ENCODE measurements at places on chromosomes 5 and 9.

DNA sequence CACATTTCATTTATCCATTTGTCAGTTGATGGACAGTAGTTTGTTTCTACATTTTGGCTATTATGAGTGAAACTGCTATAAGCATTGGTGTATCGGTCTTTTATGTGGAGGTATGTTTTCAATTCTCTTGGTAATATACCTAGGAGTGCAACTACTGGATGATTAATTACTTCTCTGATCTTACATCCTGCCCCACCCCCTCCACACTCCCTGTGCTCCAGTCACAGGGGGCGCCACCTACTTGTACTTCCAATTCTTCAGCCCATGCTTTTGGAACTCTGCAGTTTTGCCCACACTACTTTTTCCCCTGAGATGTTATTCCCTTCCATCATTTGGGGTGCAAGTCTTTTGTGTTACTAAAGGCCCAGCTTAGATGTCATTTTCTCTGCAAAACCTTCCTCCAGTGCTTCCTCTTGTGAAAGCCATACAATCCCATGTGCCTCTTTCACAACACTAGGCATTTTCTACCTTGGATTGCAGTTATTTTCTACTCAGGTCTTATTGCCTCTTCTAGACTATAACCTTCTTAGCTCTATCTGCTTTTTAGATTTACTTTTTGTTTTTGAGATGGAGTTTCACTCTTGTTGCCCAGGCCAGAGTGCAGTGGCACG, 42.1 kb downstream of the SEC61B start:
- ATAC-seq: no peak

- ATAC-seq: no peak
Observed at GRCh38 chr9:99140685-99141314, 35.9 kb downstream of the TGFBR1 start.

- ATAC-seq: no peak
Observed at GRCh38 chr5:87105577-87105976, 162.1 kb upstream of the RASA1 start.

- no peak for ATAC-seq
Observed at GRCh38 chr9:120486347-120486746, 93.6 kb downstream of the CDK5RAP2 start.

DNA sequence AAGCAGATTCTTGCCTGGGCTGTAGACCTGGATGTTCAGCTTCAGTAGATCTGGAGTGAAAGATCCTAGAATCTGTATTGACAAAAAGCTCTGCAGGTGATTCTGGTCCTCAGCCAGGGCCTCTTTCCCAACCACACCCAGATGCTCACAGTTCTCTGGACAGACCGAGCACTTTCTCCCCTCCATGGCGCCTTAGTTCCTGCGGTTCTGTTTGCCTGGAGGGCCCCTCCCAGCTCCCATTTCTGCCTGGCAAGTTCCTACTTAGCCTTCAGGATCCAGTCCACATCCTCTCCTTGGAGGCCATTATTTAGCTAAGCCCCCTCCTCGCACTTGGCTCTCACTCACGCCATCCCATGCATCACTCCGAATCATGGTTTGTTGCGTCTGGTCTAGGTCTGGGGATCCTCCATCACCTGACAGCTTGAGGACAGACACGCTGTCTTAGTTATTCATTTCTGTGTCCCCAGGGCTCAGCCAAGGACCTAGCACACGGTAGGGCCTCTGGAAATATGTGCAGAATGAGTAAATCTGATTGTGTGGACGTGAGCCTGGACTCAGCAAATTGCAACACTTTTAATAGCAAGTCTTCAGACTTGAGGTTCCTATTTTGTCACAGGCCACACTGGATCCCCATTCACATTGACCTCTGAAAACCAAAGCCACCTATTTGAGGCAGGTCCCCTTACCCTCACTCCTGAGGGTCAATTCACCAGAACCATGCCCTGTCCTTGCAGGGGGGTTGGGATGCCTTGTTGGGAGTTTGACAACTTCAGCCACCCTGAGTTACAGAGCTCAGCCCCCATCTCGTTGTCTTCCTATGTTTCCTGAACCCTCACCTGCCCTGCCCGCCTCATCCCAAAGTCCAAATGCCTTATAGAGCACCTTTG, 50.7 kb downstream of the COL15A1 start:
- ATAC-seq: no peak

- ATAC-seq: no peak
Observed at GRCh38 chr5:174344335-174344734, 298.8 kb downstream of the NSG2 start.

DNA sequence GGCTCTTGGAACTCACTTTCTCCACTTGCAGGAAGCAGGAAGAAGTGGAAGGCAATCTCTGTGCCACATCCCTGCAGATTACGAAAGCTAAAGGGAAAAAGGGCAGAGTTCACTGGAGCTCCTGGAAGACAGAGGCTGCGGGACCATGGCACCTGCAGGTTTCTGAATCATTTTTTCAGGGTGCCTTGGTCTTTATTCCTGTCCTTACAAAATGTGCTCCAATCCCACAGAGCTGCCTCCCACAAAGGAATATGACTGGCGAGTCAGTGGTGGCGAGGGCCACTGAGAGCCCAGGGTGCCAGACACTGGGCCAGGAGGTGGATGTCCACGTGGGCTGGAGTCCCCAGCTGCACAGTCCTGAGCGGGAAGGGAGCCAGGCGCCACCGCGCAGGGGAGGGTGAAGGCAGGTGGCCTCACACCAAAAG, 183.0 kb downstream of the FANCC start:
- no peak for ATAC-seq

DNA sequence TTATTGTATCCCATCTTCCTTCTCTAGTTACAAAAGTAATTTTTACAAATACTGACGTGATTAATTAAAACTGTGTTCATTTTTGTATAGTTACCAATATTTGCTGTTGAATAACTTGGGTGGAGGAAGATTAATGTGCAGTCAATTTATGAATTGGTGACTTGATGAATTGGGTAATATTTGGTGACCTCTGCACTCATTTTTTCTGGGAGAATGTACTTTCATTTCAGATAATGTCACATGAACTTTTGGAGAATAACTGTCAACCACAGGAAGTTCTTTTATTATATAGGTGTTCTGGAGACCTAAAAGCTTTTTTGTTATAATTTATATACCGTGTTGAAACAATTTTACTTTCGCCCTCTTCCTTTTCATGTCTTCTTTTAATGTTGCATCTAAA, 26.4 kb upstream of the FKTN start:
- ATAC-seq: no peak

- ATAC-seq: no peak
Observed at GRCh38 chr5:98402130-98402529, 371.3 kb upstream of the RGMB start.

DNA sequence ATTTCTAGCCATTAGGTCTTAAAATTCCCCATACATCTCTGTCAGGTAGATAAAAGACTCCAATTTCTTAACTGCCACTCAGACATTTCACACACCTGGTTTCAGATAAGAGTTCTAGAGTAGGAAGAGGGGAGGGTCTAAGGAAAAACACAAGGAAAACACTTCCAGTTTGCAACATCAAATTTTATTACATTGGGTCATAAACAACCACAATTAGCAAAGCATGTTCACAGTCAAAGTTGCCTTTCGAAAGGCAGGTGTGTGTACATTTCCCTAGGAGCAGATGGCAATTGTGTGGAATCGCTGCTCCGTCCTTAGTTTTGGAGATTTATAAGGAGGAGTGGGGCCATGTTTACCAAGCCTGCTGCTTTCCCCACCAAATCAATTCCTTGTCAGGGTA, 120.8 kb downstream of the DMRT2 start:
- ATAC-seq: no peak

DNA sequence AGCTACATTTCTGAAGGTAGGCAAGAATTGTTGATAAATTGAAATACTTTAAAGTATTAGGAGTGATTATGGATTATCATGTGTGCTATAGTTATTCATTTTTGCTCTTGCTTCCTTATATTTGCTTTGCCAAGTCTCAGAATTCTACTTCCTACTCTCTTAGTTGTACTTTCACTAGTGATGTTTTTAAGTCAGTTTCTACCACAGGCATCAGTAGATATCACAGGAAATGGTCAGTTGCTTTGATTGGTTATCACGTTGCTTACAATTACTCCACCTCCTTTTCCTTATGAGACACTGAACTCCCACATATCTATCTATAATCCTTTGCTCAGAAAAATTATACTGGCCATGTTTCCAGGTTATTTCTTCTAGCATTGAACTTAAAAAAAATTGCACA, 472.8 kb downstream of the DMRTA1 start:
- no peak for ATAC-seq

GRCh38 chr9:114151426-114151956, 3.8 kb upstream of the COL27A1 start:
- ATAC-seq: no peak

- ATAC-seq: no peak
Observed at GRCh38 chr5:167658889-167659288, 632.6 kb upstream of the WWC1 start.

DNA sequence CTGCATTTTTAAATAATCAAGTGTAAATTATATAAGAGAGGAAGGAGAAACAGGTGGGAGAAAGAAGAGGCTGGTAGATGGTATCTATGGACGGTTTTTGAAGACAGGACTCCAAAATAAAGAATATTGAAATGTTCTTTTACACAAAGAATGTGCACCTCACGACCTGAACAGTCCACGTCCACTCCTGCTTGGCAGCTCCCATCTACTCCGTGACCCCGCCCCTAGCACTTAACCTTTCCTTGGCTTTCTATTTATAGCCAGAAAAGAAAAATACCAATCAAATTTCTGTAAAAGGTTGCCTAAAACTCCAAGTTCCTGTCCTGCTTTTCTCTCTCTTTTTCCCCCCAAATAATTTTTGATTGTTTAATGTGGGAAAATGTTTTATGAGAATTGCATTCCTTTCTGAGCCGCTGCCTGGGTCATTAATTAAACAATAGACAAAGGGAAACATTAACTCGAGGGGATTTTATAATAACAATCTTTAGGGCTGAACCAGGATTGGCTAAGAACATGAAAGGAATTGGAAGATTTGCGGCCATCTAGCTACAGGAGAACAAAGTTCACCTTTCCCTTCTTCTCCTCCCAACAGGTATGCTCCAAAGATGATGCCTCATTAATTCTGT, 173.6 kb upstream of the MAP3K1 start:
- ATAC-seq: no peak

- no peak for ATAC-seq
Observed at GRCh38 chr9:91503673-91504081, 80.0 kb upstream of the NFIL3 start.

GRCh38 chr5:59241119-59241518, 652.4 kb downstream of the PDE4D start:
- ATAC-seq: no peak

- ATAC-seq: no peak
Observed at GRCh38 chr5:176994460-176995121, 12.0 kb downstream of the UIMC1 start.

DNA sequence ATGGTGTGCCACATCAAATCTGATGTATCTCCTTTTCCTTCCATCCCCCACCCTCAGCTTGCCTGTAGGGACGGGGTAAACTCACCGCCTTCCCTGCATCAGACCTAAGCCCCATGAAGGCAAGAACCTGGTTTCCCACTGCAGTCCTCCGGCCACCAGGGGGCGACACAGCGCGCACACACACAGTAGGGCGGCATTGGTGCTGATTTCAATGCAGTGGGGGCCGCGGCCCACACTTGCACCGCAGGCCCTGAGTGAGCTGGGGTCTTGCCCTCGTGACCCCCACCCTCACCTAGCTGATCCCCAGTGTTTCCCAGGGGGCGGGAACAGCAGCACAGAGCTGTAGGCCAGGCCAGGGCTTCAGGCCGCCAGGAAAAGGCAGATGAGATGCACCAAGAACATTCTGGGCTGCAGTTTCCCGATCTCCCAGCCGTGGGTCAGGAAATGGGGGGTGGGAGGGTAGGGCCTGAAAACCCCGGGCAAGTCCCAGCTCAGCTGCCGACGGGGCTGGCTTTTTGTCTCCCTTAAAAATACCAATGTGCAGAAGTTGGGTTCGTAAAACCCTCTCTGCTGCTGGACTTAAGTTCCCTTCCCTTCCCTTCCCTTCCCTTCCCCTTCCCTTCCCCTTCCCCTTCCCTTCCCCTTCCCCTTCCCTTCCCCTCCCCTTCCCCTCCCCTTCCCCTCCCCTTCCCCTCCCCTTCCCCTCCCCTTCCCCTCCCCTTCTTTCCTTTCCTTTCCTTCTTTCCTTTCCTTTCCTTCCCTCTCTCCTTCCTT, 19.5 kb downstream of the FAM163B start:
- ATAC-seq: no peak

- ATAC-seq: peak; percentile 15
Observed at GRCh38 chr5:69493396-69494133, 975 bp downstream of the OCLN start.

GRCh38 chr9:134420281-134420845, 94.1 kb downstream of the RXRA start:
- no peak for ATAC-seq

DNA sequence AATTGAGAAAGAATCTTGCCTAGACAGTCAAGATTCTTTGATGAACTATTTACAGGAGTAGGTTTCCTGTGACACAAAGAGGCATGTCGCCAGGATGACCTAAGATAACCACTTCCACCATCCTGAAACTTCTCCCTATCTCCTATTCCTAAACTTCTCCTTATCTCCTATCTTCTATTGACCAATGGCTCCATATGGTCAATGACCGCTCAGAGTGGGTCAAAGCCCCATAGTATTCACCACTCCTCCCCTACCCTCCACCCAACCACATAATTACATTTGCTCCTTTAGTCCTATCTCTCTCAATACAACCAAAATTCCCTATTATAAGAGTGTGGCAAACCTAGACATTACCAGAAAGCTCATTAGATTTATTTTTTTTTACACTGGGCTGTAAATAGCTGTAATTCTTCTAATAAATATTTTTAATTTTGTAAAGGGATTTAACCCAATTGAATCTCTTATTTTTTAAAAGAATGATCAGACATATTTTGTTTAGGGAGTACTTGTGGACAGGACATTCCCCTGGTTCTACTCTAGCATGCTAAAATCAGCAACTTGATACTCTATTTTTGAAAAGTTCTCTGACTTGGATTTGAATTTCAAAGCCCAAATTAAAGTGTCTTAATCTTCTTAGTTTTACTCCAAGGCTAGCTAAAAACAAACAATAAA, 416.0 kb upstream of the CCNH start:
- no peak for ATAC-seq

- ATAC-seq: no peak
Observed at GRCh38 chr9:108816037-108816436, 39.7 kb downstream of the ACTL7B start.

DNA sequence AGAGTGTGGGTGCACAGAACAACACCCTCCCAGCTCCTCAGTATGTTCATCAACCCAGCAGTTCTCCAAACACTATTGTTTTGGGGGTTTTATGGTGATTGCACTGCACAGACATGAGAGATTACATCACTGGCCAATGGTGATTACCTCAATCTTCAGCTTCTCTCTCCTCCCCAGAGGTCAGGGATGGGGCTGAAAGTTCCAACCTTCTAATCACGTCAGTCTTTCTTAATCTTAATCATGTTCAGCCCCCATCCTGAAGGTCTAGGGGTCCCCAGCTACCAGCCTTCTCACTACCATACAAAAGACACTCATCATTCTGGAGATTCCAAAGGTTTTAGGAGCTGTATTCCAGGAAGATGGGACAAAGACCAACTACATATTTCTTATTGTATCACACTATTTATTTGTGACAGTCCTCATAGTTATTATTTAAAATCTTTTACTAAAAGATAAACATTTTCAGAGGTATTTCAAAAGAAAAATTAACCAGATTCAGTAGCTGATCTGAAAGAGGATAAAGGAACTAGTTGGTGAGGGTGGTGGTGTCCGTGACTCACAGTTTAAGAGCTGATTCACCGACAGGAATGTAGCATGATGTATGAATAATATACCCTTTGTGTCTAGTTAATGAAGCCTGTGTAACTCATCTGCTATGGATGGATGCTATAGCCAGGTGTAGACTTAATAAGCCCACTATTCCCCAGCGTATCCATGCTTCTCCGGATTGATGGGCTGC, 35.6 kb downstream of the RASEF start:
- ATAC-seq: peak; percentile 90

- no peak for ATAC-seq
Observed at GRCh38 chr5:73234204-73234555, 61.2 kb downstream of the TMEM174 start.

Data from motor neuron (in vitro differentiated cells).